Osteocyte (in vitro differentiated cells): ENCODE measurements at places on chromosomes 12 and 14. TPM values are rescaled to one million over a fixed set of nuclear protein-coding genes. Genes with fewer than 3 reads are reported as not detected.
A peak's percentile ranks its signal among the peaks of the same experiment; 100 is the strongest.

SDR9C7 gene
- not detected in 2 replicates for total RNA-seq

SDSL gene
- total RNA-seq, result 4.4 and 6.2 TPM in 2 replicates

COX14 gene
- 41.5 and 54.9 TPM in 2 replicates for total RNA-seq

ART4 gene
- not detected in 2 replicates for total RNA-seq

MAPKAPK5 gene
- total RNA-seq, result 41.4 and 45.0 TPM in 2 replicates

NABP2 gene
- total RNA-seq, result 42.1 and 45.3 TPM in 2 replicates

CISTR gene
- not detected in 2 replicates for total RNA-seq

- no peak overlapping the region for H3K4me3 ChIP-seq
- H3K27me3 ChIP-seq, result no peaks in the 10 kb centered on the region
- no peak for DNase-seq
- no peak overlapping the region for H3K27ac ChIP-seq
- H3K4me1 ChIP-seq, result peaks cover 12% of the 10 kb centered on the region
Observed at GRCh38 chr12:51222461-51222860, 4.6 kb upstream of the POU6F1 start.

DNA sequence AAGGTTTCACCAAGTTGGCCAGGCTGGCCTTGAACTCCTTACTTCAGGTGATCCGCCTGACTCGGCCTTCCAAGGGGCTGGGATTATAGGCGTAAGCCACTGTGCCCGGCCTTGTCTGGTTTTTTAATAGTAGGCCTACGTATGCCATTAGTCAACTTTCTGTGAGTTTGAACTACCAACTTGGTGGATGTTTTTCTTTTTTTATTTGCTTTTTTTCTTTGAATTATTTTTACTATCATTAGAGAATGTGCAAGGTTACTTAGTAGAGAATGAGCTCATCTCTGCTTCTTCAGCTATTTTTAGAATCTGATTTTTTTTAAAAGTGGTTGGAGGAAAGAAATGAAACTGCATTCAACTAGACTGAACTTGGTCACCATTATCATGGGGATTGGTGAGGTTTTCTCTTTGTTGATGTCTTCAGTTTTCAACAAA, 51.4 kb downstream of the HMGA2 start:
- H3K27me3 ChIP-seq, result no peaks in the 10 kb centered on the region
- H3K27ac ChIP-seq, result peak overlapping the region; percentile 78
- H3K4me3 ChIP-seq, result peak overlapping the region; percentile 29
- peaks cover 13% of the 10 kb centered on the region for H3K36me3 ChIP-seq

DNA sequence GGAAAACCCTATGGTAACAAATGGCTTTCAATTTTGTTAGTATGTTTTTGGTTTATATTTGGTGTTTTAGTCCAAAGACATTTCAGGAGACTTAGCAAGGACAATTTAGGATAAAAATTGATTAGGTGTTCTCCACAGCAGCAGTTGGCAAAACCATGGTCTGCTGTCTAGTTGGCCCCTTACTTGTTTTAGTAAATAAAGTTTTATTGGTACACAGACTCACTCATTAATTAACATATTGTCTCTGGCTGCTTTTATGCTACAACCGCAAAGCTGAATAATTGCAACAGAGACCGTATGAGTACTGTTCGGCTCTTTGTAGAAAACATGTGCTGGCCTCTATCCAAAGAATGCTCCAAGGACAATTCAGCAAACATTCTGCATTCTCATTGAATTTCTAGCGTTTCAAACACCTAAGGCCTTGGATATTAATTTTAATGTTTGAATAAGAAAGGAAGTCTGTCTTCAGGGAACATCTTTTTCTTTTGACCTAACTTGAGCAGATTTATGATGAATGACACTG, 77.7 kb downstream of the CCDC92 start:
- peaks cover 2% of the 10 kb centered on the region for H3K27me3 ChIP-seq
- no peak for DNase-seq
- H3K36me3 ChIP-seq, result no peaks in the 10 kb centered on the region
- H3K4me1 ChIP-seq, result peaks cover 18% of the 10 kb centered on the region
- H3K4me3 ChIP-seq, result no peak overlapping the region

GRCh38 chr12:53046655-53047220, 3.1 kb upstream of the TNS2 start:
- peak overlapping the region; percentile 100 for H3K27ac ChIP-seq
- H3K36me3 ChIP-seq, result peaks cover 8% of the 10 kb centered on the region
- peaks cover 70% of the 10 kb centered on the region for H3K4me1 ChIP-seq
- peak; percentile 93 for DNase-seq
- no peaks in the 10 kb centered on the region for H3K27me3 ChIP-seq

- peaks cover 6% of the 10 kb centered on the region for H3K4me1 ChIP-seq
- no peak overlapping the region for H3K4me3 ChIP-seq
- peaks cover 24% of the 10 kb centered on the region for H3K27me3 ChIP-seq
- H3K36me3 ChIP-seq, result no peaks in the 10 kb centered on the region
Observed at GRCh38 chr14:36241183-36241582, 64.7 kb upstream of the PTCSC3 start.

- no peaks in the 10 kb centered on the region for H3K4me1 ChIP-seq
- no peaks in the 10 kb centered on the region for H3K36me3 ChIP-seq
- H3K4me3 ChIP-seq, result no peak overlapping the region
- H3K27me3 ChIP-seq, result peaks cover 7% of the 10 kb centered on the region
Observed at GRCh38 chr12:98977186-98977585, 332.1 kb downstream of the APAF1 start.

GRCh38 chr12:75528692-75529091, 17.3 kb upstream of the KRR1 start:
- H3K27me3 ChIP-seq, result peaks cover 5% of the 10 kb centered on the region
- no peaks in the 10 kb centered on the region for H3K36me3 ChIP-seq
- H3K4me1 ChIP-seq, result peaks cover 4% of the 10 kb centered on the region
- no peak overlapping the region for H3K4me3 ChIP-seq

DNA sequence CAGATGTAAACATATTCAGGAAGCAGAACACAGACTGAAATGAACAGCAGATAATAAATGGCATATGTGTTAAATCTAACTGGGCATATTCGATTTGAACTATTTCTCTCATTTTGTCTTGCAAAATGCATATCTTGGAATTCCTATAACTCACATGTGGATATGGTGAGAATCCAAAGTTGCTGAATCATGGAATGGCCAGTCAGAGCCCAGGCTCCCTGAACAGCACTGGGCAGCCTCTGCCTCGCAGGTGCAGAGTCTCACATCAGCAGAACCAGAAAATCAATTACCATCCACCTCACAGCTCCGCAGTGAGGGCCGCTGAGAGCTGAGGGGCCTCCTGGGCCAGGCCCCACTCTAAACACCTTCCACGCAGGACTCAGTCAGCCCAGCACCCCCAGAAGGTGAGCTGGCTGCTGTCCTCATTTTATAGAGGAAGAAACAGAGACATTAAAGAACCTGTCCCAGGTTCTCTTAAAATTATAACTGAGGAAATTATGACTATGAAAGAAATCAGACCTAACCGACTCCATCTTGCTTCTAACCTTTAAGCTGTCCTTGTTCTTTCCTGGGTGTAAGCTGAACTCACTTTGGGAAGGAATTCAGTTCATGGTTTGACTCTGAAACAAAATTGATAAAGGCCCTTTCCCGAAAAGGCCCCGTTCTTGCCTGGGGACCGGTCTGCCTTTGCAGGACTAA, 269.1 kb upstream of the SFSWAP start:
- H3K4me1 ChIP-seq, result no peaks in the 10 kb centered on the region
- H3K27ac ChIP-seq, result no peak overlapping the region
- no peaks in the 10 kb centered on the region for H3K36me3 ChIP-seq
- no peaks in the 10 kb centered on the region for H3K27me3 ChIP-seq
- no peak overlapping the region for H3K4me3 ChIP-seq

GRCh38 chr14:98578204-98578603, 693.8 kb downstream of the BCL11B start:
- no peaks in the 10 kb centered on the region for H3K27me3 ChIP-seq
- H3K27ac ChIP-seq, result no peak overlapping the region
- H3K4me3 ChIP-seq, result no peak overlapping the region
- no peak for DNase-seq
- H3K4me1 ChIP-seq, result no peaks in the 10 kb centered on the region

- no peak overlapping the region for H3K4me3 ChIP-seq
- no peaks in the 10 kb centered on the region for H3K27me3 ChIP-seq
- DNase-seq, result peak; percentile 32
- H3K4me1 ChIP-seq, result no peaks in the 10 kb centered on the region
- no peak overlapping the region for H3K27ac ChIP-seq
Observed at GRCh38 chr14:105887692-105888091, 361.3 kb downstream of the TMEM121 start.

GRCh38 chr14:80378084-80378690, 166.9 kb upstream of the DIO2 start:
- H3K4me3 ChIP-seq, result no peak overlapping the region
- no peak for DNase-seq
- no peak overlapping the region for H3K27ac ChIP-seq
- H3K36me3 ChIP-seq, result no peaks in the 10 kb centered on the region

- no peak overlapping the region for H3K27ac ChIP-seq
- DNase-seq, result no peak
- peaks cover 44% of the 10 kb centered on the region for H3K4me1 ChIP-seq
- H3K27me3 ChIP-seq, result no peaks in the 10 kb centered on the region
- H3K36me3 ChIP-seq, result peaks cover 16% of the 10 kb centered on the region
Observed at GRCh38 chr14:90647473-90648005, 168.7 kb downstream of the TTC7B start.

- DNase-seq, result no peak
- no peak overlapping the region for H3K4me3 ChIP-seq
- no peaks in the 10 kb centered on the region for H3K4me1 ChIP-seq
- H3K27ac ChIP-seq, result no peak overlapping the region
- peaks cover 2% of the 10 kb centered on the region for H3K27me3 ChIP-seq
Observed at GRCh38 chr12:9634969-9635754, 27.4 kb upstream of the KLRB1 start.

GRCh38 chr14:65042296-65042695, 55.6 kb downstream of the FNTB start:
- peak; percentile 46 for DNase-seq
- H3K36me3 ChIP-seq, result peaks cover 28% of the 10 kb centered on the region
- no peak overlapping the region for H3K27ac ChIP-seq

- H3K27me3 ChIP-seq, result peaks cover 6% of the 10 kb centered on the region
- H3K27ac ChIP-seq, result no peak overlapping the region
- H3K4me3 ChIP-seq, result no peak overlapping the region
Observed at GRCh38 chr14:101501341-101501740, 60.0 kb upstream of the DIO3 start.

DNA sequence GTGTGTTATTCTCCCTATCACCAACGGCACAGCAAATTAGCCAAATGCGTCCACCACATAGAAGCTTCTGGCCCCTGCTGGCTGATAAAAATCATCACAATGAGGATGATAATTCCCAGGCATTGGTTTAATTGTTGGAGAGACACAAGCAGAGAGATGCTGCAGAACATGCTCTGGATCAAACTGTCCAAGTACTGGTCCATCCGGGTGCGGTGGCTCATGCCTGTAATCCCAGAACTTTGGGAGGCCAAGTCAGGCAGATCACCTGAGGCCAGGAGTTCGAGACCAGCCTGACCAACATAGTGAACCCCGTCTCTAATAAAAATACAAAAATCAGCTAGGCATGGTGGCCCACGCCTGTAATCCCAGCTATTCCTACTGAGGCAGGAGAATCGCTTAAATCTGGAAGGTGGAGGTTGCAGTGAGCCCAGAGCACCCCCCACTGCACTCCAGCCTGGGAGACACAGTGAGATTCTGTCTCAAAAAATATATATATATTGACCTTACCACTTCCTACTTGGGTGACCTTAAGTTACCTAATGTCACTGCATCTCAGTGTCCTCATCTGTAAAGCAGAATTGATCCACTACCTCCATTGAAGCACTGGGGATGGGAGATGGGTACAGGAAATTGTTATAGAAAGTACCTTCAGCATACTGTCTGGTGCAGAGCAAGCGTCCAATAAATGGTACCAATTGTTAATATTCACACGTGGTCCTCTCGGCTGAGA, 83.7 kb upstream of the EGLN3 start:
- no peak for DNase-seq
- no peaks in the 10 kb centered on the region for H3K36me3 ChIP-seq
- H3K4me1 ChIP-seq, result no peaks in the 10 kb centered on the region
- no peak overlapping the region for H3K4me3 ChIP-seq
- peaks cover 37% of the 10 kb centered on the region for H3K27me3 ChIP-seq
- H3K27ac ChIP-seq, result no peak overlapping the region

DNA sequence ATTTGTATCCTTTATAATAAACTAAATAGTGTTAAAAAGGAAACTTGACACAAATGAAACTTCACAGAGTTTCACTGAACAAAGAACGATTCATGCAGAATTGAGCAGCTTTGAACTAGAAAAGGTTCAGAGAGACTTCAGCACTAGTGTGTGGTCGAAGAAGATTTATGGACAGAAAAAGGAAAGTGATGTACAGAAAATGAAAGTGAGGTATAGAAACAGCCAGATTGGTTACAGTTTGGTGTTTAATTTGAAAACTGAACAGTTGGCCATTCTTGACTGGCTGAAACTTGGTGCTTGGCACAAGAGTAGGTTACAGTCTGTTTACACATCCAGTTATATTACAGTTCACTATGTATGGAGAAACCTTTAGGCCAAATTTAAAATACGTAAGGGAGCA, 207.1 kb downstream of the GALC start:
- no peak overlapping the region for H3K4me3 ChIP-seq
- H3K4me1 ChIP-seq, result no peaks in the 10 kb centered on the region
- DNase-seq, result no peak
- no peak overlapping the region for H3K27ac ChIP-seq
- no peaks in the 10 kb centered on the region for H3K36me3 ChIP-seq

DNA sequence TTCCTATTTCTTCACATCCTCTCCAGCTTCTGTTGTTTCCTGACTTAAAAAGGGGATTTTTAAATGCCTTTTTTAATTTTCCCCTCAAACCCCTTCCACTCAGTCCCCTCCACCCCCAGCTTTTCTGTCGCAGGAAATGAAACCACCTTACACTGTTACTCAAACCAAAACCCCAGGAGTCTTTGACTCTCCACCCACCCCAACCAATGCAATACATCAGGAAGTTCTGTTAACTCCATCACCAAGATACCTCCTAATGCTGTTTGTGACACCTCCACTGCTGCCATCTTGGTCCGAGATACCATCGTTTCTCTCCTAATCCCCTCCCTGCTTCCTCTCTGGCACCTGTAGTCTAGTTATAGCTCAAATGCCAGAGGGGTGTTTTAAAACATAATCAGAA, 25.4 kb upstream of the CPM start:
- H3K4me1 ChIP-seq, result no peaks in the 10 kb centered on the region
- DNase-seq, result no peak
- H3K27ac ChIP-seq, result no peak overlapping the region
- no peaks in the 10 kb centered on the region for H3K36me3 ChIP-seq

DNA sequence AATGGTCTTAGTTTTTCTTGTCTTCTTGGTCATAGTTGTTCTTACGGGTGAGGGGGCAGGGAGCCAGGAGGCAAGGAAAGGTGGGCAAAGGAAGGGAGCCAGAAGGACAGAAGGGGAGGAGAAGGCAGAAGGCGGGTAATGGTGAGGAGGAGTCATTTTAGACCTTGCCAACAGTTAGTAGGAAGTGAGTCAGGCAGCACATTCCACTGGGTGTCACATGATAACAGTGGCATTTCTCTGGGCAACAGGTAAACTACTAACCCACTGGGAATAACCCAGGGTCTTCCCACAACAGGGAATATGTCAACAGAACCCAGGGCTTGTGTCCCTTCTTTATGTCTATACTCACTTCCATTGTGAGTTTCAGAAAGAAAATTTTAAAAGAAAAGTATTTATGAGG, 127.6 kb downstream of the SLC8A3 start:
- no peaks in the 10 kb centered on the region for H3K27me3 ChIP-seq
- no peak overlapping the region for H3K27ac ChIP-seq
- no peaks in the 10 kb centered on the region for H3K4me1 ChIP-seq

- H3K4me3 ChIP-seq, result no peak overlapping the region
- H3K36me3 ChIP-seq, result peaks cover 20% of the 10 kb centered on the region
- peak overlapping the region; percentile 68 for H3K27ac ChIP-seq
- peaks cover 31% of the 10 kb centered on the region for H3K4me1 ChIP-seq
- DNase-seq, result no peak
- no peaks in the 10 kb centered on the region for H3K27me3 ChIP-seq
Observed at GRCh38 chr14:74792249-74793039, 29.3 kb downstream of the YLPM1 start.
